ENCODE measurements at places on chromosomes 13 and 19.

- no peak for DNase-seq
Observed at GRCh38 chr13:112764864-112765561, 75.2 kb downstream of the ATP11A start.

DNA sequence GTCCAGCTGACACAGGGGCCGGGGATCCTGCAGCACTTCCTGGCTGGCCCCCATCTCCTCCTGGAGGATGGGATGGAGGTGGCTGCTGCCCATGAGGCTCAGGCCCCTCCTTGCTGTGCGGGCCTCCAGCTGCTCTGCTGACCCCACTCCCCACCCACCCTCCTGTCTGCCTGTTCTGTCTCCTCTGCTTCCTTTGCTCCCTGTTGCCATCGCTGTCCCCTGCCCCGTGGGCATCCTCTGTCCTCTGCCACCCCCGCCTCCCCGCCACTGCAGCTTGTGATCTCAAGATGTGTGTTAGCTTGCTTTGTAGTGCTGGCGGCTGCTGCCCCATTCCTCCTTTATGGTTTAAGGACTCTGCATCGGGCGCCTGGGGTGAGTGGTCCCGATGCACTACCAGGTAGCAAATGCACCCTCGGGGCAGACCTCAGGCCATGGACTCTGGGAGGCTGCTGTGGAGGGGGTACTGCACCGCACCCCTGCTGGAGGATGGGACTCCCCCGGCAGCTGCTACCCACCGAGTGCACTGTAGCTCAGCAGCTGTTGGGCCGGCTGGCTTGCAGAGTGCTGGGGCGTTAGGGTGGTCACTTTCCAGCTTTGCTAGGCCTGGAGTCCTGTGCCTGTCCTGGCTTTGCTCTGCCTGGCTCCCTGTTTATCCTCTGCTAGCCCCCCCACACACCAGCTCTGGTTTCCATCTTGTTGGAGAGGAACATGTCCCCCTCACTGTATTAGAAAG is 15.8 kb upstream of the C19orf33 start:
- DNase-seq: no peak

- no peak for DNase-seq
Observed at GRCh38 chr19:35153701-35154524, 622 bp upstream of the FXYD5 start.

- no peak for DNase-seq
Observed at GRCh38 chr19:45814166-45814780, 835 bp downstream of the RSPH6A start.

DNA sequence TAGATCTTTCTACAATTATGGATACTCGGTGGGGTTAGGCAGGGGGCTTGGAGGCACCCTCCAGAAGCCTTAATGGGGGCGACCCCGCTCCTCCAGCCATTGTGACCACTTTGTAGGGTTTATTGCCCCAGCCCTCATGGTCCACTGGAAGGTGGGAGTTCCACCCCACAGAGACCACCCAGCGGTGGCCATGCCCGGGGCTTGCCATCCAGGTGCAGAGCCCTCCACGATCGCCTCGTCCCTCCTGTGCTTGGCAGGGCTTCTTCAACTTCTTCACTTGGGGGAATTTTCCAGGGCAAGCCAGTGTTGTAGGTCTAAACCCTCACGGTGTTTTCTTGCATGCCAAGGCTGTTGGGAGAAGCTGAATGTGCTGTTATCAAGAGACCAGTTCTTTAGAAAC is 16.1 kb downstream of the ZNF536 start:
- no peak for DNase-seq

DNA sequence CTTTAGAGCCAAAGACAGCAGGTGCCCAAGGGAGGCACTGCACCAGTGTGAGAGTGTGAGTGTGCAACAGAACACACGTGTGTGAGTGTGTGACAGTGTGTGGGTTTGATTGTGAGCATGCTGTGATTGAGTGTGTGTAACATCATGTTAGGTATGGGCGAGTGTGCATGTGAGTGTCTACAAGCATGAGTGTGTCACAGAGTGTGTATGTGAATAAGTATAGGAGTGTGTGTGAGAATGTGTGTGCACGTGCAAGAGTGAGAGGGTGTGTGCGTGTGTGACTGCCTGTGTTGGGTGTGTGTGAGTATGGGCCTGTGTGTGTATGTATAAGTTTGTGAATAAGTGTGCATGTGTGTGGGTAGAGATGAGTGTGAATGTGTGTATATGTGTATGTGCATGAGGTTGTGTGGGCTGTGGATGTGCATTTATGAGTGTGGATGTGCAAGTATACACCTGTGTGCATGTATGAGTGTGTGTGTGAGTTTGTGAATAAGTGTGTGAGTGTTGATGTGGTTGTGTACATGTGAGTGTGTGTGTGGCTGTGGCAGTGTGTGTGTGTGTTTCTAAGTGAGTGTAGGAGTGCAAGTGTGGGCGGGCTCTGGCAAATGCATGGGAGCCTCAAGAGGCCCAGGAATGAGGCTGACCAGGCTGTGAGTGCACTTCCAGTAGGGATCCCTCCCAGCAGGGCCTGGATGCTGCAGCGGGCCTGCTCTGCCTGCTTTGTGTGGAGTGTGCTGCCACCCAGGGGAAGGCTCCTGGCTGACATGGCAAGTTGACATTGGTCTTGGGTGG is 198.4 kb downstream of the COL4A1 start:
- peak; percentile 89 for DNase-seq

DNA sequence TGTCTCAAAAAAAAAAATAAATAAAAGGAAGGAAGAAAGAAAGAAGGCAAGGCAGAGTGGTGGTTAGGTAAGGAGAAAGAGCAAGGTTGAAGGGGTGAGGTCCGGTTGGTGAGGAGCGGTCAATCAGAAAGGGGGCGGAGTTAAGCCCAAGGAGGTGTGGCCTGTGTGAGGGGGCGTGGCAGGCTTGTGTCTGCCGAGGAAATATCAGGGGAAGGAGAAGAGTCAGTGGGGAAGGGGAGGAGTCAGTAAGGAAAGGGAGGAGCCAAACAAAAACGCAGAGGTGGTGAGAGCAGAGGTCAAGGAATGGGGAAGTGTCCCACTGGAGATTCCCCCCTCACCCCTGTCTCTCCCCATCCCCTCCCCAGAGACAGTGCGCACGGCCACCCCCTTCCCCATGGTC is 5.9 kb downstream of the CACNG7 start:
- DNase-seq: no peak

DNA sequence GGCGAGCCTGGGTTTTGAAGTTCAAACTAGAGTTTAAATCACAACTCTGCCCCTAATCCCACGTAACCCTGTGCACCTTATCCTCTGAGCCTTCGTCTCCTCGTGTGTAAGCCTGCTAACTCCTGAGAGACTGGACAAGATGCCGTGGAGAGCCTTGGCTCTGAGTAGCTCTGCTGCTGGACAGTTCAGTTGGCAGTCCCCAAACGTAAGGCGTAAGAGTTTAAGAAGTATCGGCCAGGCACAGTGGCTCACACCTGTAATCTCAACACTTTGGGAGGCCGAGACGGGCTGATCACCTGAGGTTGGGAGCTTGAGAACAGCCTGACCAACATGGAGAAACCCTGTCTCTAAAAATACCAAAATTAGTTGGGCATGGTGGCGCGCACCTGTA is 4.7 kb upstream of the CD79A start:
- no peak for DNase-seq

DNA sequence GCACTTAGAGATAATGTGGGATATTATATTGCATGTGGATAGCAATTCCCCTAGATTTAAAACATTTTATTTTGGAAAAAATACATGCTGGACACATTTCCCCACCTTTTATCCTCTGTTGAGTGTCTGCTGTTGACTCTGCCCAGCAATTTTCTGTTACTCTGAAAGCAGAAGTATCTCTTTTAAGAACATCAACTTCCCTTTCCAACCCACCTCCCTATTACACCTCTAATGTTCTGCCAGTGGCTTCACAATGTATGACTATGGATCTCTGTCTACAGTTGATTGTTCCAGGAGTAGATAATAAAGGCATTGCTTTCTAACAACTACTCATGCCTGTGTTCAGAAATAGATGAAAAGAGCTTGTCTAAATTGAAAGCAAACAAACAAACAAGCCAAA is 754.8 kb upstream of the SLITRK6 start:
- DNase-seq: no peak

- DNase-seq: no peak
Observed at GRCh38 chr19:1811942-1812425, at the start of gene ATP8B3. Gene ATP8B3, minus strand, starts transcription at chr19:1812276. Its CDS starts 540 bp downstream, at chr19:1811736.

- DNase-seq: peak; percentile 27
Observed at GRCh38 chr13:85277748-85278147, 521.5 kb downstream of the SLITRK6 start.

DNA sequence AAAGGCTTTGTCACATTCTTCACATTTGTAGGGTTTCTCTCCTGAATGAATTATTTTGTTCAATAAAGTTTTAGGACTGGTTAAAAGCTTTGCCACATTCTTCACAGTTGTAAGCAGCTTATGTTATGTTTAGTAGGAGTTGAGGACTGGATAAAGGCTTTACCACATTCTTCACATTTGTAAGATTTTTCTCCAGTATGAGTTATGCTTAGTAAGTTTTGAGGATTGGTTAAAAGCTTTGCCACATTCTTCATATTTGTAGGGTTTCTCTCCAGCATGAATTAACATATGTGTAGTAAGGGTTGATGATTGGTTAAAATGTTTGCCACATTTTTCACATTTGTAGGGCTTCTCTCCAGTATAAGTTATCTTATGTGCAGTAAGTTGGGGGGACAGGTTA is 79.9 kb downstream of the ZNF431 start:
- DNase-seq: no peak

- DNase-seq: peak; percentile 24
Observed at GRCh38 chr13:46386392-46387063, 524 bp downstream of the RUBCNL start.

GRCh38 chr19:40219721-40220276 is 1.6 kb upstream of the TTC9B start:
- peak; percentile 69 for DNase-seq

- DNase-seq: no peak
Observed at GRCh38 chr19:13665125-13665905, 99.0 kb upstream of the MRI1 start.

GRCh38 chr13:50285283-50285682 is 270.0 kb downstream of the KCNRG start:
- DNase-seq: no peak

DNA sequence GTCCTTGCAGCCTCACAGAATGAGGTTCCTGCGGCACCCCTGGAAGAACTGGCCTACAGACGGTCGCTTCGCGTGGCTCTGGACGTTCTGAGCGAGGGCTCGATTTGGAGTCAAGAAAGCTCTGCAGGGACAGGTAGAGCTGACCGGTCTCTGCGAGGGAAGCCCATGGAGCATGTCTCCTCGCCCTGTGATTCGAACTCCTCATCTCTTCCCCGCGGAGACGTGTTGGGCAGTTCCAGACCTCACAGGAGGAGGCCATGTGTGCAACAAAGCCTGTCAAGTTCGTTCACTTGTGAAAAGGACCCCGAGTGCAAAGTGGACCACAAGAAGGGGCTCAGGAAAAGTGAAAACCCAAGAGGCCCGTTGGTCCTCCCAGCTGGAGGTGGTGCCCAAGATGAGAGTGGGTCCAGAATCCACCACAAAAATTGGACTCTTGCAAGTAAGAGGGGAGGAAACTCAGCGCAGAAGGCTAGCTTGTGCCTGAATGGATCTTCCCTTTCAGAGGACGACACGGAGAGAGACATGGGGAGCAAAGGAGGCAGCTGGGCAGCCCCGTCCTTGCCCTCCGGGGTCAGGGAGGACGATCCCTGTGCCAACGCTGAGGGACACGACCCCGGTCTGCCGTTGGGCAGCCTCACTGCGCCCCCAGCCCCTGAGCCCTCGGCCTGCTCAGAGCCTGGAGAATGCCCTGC is 23.4 kb upstream of the NDUFS7 start:
- DNase-seq: peak; percentile 32

- DNase-seq: no peak
Observed at GRCh38 chr13:99165753-99166587, 34.7 kb upstream of the UBAC2 start.

DNA sequence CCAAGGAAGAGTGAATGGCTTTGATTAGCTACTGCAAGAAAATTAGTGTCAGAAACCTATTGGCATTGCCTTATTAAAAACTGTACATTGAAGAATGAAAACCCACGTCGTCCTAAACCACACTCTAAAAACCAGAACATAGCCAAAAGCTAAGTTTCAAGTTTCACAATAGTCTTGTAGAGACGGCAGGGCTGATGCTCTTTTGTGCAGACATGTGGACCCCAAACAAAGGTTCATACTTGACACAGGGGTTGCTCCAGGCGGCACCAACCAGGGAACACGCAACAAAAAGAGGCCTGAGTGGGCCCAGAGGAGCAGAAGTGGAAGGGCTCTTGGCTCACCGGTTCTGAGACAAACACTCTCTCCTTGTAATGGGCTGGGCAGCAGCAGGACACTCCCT is 28.6 kb upstream of the MIR17HG start:
- DNase-seq: no peak

GRCh38 chr13:33110386-33110712 is 94.1 kb downstream of the KL start:
- no peak for DNase-seq

DNA sequence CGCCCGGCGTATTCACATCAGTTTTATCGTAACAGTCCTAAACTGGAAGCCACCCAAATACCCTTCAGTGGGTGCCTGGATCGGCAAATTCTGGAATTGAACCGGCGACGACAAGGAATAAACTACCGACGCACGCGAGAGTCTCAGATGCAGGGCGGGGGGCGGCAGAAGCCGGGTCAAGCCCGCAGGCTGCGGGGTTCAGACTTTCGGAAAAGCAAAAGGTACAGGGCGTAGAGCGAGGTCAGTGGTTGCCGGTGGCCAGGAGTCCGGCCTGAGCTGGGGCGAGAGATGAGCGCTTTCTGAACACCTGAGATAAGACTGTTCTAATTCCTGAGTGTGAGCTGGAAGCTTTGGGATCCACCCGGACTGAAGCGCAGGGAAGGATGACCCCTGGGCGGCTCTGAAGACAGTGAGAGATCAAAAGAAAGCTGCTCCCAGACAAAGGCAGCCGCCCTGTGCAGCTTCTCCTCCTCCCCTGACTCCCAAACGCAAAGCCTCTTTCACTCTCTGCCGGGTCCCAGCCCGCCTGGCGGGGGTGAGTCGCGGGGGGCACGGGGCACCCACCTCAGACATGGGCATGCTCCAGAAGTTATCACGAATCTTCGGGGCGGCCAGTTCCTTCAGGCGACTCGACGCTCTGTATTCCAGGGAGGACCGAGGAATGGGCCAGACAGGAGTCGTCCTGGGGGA is 26.2 kb upstream of the MIER2 start:
- no peak for DNase-seq

GRCh38 chr13:25281193-25281934 is 5.9 kb downstream of the MTMR6 start:
- no peak for DNase-seq
